ENCODE measurements at places on chromosomes 3 and 15.

- DNase-seq: no peak
These were observed 51.3 kb downstream of the ABCC5 start for GRCh38 chr3:183966361-183966791.

- peak; percentile 45 for DNase-seq
These were observed 4.3 kb downstream of the PDIA5 start for GRCh38 chr3:123071146-123071545.

DNA sequence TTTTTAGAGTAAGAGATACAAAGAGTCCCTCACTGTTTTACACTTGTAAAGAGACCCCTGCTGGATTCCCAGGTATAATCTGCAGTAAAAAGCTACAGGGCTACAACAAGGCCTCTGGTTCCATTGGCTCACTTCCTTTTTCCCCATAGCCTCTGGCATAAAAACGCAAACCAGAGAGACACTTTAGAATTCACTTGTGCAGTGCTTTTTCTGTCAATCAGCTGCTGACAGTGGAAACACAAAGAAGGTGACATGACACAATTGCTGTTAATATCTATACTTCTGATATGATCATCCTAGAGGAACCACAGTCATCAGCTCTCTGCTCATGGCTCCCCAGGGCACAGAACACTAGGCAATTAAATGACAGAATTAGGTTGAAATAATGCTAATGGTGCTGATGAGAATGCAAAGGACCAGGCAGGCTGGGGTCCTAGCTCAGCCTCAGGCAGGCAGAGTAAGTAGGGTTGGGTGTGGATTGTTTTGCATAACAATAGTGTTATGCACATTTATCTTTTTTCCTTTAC, 667.9 kb upstream of the CFAP20DC start:
- DNase-seq: peak; percentile 15

- peak; percentile 52 for DNase-seq
These were observed 16.0 kb upstream of the LRRK1 start for GRCh38 chr15:100903168-100903554.

- DNase-seq: peak; percentile 47
These were observed 53.2 kb downstream of the CCDC54 start for GRCh38 chr3:107430214-107430995.

DNA sequence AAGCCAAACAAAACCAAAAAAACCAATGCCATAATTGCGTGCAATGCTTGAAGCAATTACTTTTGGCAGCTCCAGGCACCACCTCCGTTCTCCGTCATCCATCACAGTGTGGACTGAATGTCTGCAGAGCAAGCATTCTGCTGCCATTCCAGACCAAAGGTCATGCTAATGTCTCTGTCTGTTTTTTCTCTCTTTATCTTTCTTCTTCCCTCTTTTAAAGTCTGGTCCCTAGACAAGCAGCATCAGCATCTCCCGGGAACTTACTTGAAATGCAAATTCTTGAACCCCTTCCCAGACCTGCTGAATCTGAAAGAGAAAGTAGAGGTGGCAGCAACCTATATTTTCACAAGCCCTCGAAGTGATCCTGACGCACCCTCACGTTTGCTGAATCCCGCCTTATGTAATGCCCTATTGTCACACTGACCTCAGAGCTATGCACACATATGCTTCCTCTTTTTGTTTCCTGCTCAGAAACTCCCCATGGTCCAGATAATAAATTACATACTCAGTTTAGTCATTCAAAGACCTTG, 297.3 kb upstream of the PROK2 start:
- peak; percentile 67 for DNase-seq

GRCh38 chr3:152745646-152746045, 89.3 kb upstream of the P2RY1 start:
- no peak for DNase-seq

- DNase-seq: peak; percentile 97
These were observed 23.5 kb downstream of the MAGEF1 start for GRCh38 chr3:184688251-184688881.

GRCh38 chr3:47836986-47837385, 34.0 kb downstream of the DHX30 start:
- DNase-seq: no peak

- DNase-seq: no peak
These were observed 40.3 kb upstream of the FURIN start for GRCh38 chr15:90828111-90828510.

DNA sequence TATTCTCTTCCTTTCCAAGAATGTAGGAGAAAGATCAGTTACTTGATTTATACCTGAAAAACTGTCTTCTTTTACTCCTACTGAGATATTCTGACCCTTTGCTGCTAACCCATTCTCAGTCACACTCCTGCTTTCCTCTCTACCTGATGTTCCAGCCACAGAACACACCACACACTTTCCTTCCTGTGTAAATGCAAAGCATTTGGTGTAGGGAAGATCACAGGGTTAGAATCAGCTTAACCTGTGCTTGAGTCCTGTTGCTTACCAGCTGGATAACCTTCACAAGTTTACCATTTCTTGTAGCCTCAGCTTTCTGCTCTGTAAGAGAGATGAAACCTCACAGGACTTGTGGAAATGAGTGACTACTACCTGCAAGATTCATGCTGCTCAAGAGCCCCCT, 489.8 kb upstream of the GOLIM4 start:
- no peak for DNase-seq

DNA sequence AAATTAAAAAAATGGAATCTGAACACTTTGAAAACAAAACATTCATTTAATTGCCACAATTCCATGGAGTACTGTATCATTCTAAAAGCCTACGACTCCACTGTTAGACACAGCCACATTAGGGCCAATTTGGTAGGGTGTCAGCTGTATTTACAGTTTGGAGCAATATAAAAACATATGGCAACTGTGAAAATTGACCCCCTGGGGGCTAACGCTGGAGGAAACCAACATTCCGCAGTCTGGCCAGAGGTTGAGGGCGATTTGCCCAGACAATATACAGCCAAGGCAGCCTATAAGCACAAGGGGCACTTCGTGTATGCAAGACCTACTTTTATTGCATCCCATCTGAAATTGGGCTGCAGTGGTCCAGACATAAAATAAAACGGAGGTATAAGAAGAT, 476.5 kb upstream of the WNT5A start:
- peak; percentile 35 for DNase-seq

DNA sequence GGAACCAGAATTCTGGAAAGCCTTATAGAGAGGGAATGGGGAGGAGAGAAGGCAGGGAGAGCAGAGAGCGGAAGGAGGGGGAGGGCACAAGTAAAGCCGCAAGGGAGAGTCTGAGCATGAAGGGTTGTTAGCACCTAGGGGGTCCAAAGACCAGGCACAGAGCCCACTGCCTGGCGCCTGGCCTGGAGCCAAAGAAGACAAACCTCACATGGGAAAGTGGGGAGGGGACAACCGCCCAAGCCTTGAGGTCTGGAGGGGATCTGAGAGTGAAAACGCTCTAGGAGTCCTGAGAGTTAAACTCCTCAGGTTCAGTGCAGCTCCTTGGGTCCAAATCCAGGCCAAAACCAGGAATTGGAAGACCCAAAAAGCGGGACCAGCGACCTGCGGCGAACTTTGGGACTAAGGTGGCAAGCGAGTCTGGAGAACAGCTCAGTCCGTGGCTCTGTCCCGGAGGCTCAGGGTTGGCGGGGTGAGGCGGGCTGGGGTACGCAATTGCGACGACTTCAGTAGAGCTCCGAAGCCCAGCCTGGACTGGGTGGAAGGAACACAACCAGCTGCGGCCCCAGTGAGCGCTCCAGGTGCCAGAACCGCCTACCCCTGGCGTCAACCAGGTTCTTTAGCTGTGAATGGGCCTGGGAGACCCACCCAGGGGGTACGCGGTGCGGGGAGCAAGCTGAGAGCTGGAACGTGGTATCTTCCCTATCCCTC, 807 bp upstream of the INAFM2 start:
- peak; percentile 53 for DNase-seq

- no peak for DNase-seq
These were observed 127.8 kb downstream of the SYNPR start for GRCh38 chr3:63405882-63406281.

DNA sequence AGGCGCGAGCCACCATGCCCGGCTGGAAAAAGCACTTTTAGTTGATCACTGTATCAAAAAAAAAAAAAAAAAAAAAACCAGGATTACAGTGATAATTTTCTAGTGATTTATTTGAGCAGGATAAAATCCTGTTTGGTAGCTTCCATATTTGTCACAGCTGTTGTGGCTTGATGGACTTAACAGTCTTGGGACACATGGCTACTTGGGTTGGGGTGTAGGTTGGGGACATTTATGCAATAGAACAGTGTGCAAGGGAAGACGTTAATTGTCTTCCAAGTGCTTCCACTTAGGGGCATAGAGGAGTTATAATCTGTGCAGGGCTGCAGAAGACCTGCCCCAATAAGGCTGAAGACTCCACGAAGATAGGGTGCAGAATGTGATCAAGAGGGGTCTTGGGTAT, 106.9 kb upstream of the TNFAIP8L3 start:
- DNase-seq: no peak

- no peak for DNase-seq
These were observed 511.4 kb upstream of the MCTP2 start for GRCh38 chr15:93719921-93720351.
